Activated CD4-positive, alpha-beta T cell treated with anti-CD3 and anti-CD28 coated beads, Interleukin-2, amount 10 ng/mL, durations not matched to agents 24 days and 14 days (primary cell): ENCODE measurements at places on chromosomes 1 and 21. TPM values are rescaled to one million over a fixed set of nuclear protein-coding genes. Genes with fewer than 3 reads are reported as not detected.

- peak; percentile 92 for DNase-seq
These were observed 913 bp upstream of the S1PR1 start for GRCh38 chr1:101235696-101236515.

DNA sequence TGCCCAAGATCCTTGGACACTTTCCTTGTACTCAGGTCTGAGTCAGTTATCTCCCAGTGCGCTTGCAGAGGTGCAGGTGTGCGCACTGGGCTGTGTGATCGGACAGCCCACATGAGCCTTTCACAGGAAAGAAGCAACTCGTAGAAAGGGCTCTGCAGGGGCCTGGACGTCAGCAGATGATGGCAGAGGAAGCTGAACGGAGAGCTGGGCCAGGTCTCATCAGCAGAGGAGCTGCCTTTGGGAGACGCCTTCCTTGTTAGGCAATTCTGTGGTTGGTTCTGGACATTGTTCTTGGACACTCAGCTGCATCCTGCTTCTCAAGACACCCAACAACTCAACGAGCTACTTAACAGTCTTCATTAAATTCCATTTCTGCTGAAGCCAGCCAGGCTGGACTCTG is 7.5 kb upstream of the PROK1 start:
- no peak for DNase-seq

DNA sequence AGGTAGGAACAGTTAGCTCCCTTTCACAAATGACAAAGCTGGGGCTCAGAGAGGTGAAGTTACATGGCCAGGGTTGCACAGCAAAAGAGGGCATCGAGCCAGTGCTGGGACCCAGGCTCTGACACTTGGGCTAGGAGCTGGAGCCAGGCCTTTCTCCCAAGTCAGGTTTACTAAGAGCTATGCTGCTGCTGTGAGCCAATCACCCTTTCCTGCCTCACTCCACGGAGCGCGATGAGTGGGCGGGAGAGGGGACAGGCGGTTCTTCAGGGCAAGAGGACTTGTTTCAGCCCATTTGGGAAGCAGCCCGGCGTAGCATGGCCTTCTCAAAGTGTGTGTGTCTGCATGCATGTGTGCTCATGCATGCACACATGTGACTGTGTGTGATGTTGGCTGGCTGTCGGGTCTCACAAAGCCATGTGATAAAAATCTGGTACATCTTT is 10.6 kb downstream of the ID3 start:
- DNase-seq, result no peak

DNA sequence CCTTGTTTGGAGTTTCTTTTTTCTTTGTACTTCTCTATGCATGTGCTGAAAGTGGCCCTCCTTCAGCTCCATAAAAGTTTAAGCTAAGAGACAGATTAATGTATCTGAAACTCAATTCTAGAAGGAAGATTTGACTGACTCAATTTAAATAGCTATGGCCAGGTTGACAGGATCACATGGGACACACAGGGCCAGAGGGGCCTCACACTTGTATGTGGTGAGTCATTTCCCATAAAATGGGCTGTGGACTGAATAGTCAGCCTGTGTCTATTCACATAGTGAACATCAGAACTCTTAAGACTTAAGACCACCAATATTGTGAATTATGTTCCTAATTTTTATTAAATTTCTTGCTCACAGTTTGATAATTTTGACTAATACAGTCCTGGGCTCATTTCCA is 45.7 kb upstream of the DEPDC1 start:
- no peak for DNase-seq

VSIG8 gene
- not detected in 2 replicates for total RNA-seq

SNX7 gene
- not detected in 2 replicates for total RNA-seq

ATP1B1 gene
- total RNA-seq, result 12.5 and 15.3 TPM in 2 replicates

SPRR2G gene
- not detected in 2 replicates for total RNA-seq

RPE65 gene
- total RNA-seq, result not detected in 2 replicates
